ENCODE measurements at places on chromosomes 4 and X. TPM values are rescaled to one million over a fixed set of nuclear protein-coding genes. Genes with fewer than 3 reads are reported as not detected.

DNA sequence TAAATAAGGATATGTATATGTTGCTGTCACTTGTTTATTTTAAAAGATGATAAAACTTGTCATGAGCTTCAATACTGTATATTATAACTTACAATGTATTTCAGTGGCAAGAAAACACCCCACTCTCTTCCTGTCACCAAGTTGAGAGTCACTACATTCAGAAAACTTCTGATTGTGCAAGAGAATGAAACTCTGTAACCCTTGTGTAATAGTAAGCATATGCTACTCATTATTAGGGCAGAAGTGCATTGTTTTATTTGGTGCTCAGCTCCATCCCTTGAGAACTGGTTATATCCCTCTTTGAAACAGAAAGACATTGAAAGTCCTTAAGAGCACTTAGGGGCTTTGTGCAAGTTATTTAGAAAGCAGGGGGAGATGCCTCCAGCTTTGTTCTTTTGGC is 594.5 kb downstream of the ARAP2 start:
- no peak overlapping the region for H3K4me3 ChIP-seq
- H3K4me1 ChIP-seq, result no peaks in the 10 kb centered on the region
- no peaks in the 10 kb centered on the region for H3K36me3 ChIP-seq
- no peaks in the 10 kb centered on the region for H3K27me3 ChIP-seq

Gene PGAM4
- polyA plus RNA-seq, result not detected

DNA sequence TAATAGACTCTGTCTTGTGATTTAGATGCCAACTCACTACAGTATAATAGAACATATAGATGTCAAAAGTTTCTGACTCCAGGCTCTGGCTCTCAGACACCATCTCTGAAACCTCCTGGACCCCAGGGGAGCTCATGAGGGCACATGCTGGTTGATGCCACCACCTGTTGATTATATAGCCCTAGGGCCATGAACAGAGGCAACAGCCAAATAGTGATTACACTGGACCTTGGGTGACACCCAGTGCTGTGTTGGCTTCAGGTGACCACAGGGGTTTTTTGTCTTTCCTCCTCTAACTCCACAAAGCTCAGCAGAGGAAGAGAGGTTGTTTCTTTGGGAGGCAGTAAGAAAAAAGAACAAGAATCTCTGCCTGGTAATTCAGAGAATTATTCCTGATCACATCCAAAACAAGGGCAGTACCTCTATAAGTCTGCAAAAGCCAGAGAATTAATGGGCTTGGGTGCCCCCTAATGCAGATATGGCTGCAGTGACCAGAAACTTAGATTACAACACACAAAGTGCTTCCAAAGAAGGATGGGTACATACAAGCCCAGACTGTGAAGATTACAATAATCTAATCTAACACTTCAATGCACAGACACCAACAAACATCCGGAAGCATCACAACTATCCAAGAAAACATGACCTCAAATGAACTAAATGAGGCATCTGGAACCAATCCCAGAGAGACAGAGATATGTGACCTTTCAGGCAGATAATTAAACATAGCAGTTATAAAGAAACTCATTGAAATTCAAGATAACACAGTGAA is 1920.6 kb downstream of the ARAP2 start:
- no peaks in the 10 kb centered on the region for H3K36me3 ChIP-seq
- DNase-seq, result no peak
- H3K4me3 ChIP-seq, result no peak overlapping the region
- no peak overlapping the region for H3K27ac ChIP-seq
- H3K27me3 ChIP-seq, result no peaks in the 10 kb centered on the region
- H3K4me1 ChIP-seq, result no peaks in the 10 kb centered on the region

DNA sequence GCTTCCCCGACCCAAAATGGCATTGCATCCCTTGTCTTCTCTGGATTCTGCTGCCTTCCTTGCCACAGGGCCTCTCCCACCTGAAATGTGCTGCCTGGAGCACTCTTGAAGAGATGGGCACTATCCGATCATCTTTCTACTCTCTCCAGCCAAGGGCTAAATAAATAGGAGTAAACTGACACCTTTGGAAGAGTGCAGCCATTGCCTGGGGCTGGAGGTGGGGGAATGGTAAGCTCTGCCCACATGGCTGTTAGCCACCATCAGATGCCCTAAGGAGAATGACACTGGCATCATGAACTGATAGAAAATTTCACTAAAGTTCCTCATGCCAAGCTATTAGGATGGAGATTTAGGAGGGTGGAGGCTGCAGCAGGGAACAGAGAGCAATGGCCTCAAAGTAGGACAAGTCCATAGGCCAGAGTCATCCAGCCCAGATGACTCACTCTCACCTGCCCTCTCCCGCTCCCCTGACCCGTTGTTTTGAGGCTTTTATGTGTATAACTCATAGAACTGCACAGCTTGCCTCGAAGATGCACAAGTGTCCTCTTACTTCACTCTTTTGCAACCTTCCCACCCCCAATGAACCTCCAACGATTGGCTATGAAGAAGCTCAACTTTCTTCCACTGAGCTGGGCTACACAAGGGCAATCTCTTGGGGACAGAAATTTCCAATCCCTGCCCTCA is 822 bp upstream of the PFKFB1 start:
- DNase-seq, result no peak
- no peak overlapping the region for H3K4me3 ChIP-seq
- no peaks in the 10 kb centered on the region for H3K36me3 ChIP-seq
- H3K27me3 ChIP-seq, result no peaks in the 10 kb centered on the region
- no peak overlapping the region for H3K27ac ChIP-seq

DNA sequence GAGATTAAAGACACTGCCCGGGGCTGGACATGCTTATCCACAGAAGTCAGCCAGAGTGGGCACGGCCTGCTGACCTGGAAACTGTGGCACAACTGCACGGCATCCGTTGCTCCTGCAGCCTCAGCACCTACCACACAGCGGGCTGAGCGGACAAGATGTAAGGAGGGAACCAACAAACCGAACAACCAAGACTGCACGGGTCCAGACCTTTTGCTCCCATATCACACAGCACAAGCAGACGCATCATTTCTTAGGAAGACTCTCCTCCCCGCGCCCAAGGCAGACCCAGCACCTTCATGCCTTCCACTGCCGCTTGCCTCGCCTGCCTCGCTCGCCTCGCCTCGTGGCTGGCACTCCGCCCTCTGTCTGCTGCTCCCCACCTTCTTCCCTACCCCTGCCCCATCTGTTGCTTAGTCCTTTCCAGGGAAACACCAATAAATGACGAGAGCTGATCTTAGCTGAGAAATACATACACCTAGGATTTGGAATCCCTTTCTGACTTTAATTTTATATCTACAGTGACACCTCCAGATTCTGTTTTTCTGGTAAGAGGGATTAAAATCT is 79.0 kb downstream of the AFAP1 start:
- H3K27me3 ChIP-seq, result no peaks in the 10 kb centered on the region
- H3K36me3 ChIP-seq, result no peaks in the 10 kb centered on the region
- no peaks in the 10 kb centered on the region for H3K4me1 ChIP-seq
- no peak overlapping the region for H3K27ac ChIP-seq

Gene SLC16A2
- 17.2 TPM for polyA plus RNA-seq

All from kidney (tissue), 22 donors.